Uterine smooth muscle cell (primary cell): ENCODE measurements at places on chromosomes 16 and 17. TPM values are rescaled to one million over a fixed set of nuclear protein-coding genes. Genes with fewer than 3 reads are reported as not detected.

Gene CA5A
- total RNA-seq = not detected in 2 replicates

Gene MT1G
- 0.55 TPM in 1 of 2 replicates, not detected in the other for total RNA-seq

Gene VTN
- total RNA-seq = 0.11 and 0.12 TPM in 2 replicates

Gene SOX8
- under 0.01 and 0.22 TPM in 2 replicates for total RNA-seq

Gene CETP
- not detected in 2 replicates for total RNA-seq

Gene PNMT
- total RNA-seq = 0.22 TPM in 1 of 2 replicates, not detected in the other

Gene B4GALNT2
- under 0.01 TPM in 1 of 2 replicates, not detected in the other for total RNA-seq

Gene ABCA10
- 0.44 and 1.00 TPM in 2 replicates for total RNA-seq

Gene TBC1D26
- under 0.01 TPM in 2 replicates for total RNA-seq

Gene HOXB1
- total RNA-seq = not detected in 2 replicates

Gene NPIPB9
- 4.1 and 4.3 TPM in 2 replicates for total RNA-seq

Gene WNK4
- total RNA-seq = 2.9 and 4.3 TPM in 2 replicates
